Right atrium auricular region (tissue), 2 donors: ENCODE measurements at places on chromosomes 4 and X.

DNA sequence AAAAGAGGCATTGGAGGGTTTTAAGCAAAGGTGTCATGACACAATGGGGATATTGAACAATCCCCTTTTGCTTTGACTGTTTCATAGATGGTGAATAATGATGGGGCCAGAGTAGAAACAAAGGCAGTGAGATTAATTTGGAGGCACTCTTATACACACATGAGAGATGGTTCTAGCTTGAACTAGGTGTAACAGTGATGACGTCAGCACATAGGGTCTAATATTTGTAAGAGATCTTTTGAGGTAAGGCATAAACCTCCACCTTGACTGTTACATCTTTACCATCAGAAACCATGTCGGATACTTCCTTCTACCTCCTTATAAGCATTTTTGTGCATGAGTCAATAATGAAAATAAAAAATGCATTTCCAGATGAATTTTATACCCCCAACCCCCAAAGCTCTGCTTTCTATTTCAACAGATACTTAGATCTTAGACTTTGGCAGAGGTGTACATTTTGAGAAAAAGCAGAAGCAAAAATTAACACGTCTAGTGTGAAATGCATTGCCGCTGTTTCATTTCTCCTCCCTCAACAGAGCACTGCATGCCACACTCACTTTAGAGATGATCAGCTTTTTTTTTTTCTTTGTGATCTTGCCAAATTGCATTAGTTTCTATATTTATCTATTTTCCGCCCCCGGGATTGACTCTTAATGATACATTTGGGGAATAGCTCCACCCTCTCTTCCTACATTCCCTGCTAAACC, 87.2 kb downstream of the HS3ST1 start:
- no peak for DNase-seq

- no peak for DNase-seq
Observed at GRCh38 chr4:69787879-69788278, 27.5 kb upstream of the SULT1B1 start.

- no peak for DNase-seq
Observed at GRCh38 chr4:6085691-6086628, 67.7 kb upstream of the C4orf50 start.

DNA sequence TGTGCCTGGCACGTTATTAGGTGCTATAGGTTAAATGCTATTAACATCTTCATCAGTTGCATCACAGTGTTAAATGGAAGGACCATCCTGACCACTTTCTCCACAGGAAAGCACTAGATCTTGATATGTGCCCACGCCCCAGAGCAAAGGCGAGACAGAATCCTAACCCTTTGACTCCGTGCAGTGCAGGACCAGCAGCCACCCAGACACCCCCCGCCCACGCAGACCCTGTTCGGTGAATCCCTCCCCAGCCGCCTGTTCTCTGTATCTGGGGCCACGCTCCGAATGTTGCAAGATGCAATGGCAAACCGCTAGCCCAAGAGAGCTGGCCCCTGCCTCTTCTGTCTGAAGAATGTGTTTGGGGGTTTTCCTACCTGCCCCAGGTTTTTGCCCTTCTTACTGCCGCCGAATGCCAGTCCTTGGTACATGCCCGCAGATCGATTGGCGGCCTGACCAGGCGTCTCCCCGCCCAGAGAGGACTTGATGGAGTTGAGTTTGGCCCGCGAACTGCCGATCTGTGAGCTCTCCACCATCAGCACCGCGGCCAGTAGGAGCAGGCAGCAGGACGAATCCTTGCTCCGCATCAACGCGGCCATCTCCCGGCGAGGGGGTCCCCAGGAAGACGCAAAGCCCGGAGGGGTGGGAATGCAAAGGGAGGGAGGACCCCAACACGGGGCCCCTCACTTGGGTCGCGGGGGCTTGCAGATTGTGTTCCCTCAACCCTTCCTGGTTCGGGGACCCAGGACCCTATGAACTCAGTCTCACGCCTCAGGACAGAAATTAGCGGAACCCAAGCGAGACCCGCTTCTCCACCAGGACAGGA, 906 bp downstream of the DKK2 start:
- no peak for DNase-seq

DNA sequence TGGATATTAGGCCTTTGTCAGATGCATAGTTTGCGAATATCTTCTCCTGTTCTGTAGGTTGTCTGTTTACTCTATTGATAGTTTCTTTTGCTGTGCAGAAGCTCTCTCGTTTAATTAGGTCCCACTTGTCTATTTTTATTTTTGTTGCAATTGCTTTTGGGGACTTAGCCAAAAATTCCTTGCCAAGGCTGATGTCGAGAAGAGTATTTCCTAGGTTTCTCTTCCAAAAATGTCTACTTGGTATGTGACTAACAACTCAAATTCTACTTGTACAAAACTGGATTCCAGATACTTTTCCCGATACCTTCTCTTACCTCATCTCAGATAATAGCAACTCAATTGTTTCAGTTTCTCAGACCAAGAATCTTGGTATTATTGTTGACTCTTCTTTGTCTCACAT, 142.4 kb upstream of the GLRA2 start:
- no peak for DNase-seq
